ENCODE measurements at places on chromosomes 6 and 20. TPM values are rescaled to one million over a fixed set of nuclear protein-coding genes. Genes with fewer than 3 reads are reported as not detected.

Gene PRIM2
- 43.0 TPM for total RNA-seq

GRCh38 chr6:138800377-138801150, 4.7 kb downstream of the ECT2L start:
- peak; percentile 71 for DNase-seq

Gene BPIFA1
- total RNA-seq, result not detected

Gene SAMD10
- total RNA-seq, result 5.7 TPM

DNA sequence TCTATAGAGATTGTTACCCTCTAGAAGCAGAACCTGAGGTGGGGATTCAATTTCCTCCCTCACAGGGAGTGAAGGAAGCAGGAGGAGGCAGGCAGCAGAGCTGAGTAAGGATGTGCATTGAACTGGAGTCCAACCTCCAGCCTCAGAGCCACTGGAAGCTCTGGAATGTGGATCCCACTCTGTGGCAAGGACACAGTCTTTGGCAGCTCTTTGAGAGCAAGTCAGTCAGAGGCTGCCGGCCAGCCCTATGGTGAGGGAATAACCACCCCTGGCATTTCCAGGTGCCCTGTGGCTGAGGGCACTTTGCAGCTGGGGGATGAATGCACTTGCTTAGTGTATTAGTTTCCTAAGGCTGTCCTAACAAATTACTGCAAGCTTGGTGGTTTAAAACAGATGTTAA, 37.2 kb downstream of the EBF4 start:
- DNase-seq, result no peak

GRCh38 chr6:107542192-107542668, 52.3 kb downstream of the SOBP start:
- no peak for DNase-seq

Gene PI16
- total RNA-seq, result not detected

Gene ABRACL
- total RNA-seq, result 123 TPM

Gene FARS2
- total RNA-seq, result 8.5 TPM

DNA sequence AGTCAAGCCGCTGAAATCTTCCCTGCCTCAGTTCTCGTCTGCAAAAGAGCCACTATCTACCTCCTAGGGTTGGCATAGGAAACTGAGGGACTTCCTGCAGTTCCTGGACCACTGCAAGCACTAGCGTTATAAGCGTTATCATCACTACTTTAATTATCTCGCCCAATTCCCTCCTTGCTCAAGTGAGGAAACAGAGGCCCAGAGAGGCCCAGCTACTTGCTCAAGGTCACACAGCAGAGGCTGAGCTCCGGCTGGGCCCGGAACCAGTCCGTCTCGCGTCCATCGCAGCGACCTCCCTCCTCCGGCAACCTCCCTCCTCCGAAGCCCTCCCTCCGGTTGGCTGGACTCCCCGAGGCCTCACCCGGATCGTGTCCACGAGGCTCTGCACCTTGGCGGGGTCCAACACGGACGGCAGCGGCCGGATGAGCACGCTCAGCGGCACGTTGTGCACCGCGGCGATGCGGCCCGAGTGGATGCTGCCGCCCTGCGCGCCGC, 338 bp downstream of the SRXN1 start:
- DNase-seq, result no peak

- DNase-seq, result no peak
Measured at GRCh38 chr20:57665589-57665971, 44.2 kb downstream of the PMEPA1 start.

Gene PTGIS
- total RNA-seq, result 18.9 TPM

Gene MAK
- 0.20 TPM for total RNA-seq

All from H9 (cell line).